Gastroesophageal sphincter (tissue), 4 donors: ENCODE measurements at places on chromosomes 13 and 19. TPM values are rescaled to one million over a fixed set of nuclear protein-coding genes. Genes with fewer than 3 reads are reported as not detected.

LHFPL6 gene
- total RNA-seq = 77.5 TPM

ETV2 gene
- total RNA-seq = not detected

GIPR gene
- total RNA-seq = not detected

BEST2 gene
- not detected for total RNA-seq

IQCN gene
- 0.50 TPM for total RNA-seq

NMRK2 gene
- 0.69 TPM for total RNA-seq

SNRPD2 gene
- 144 TPM for total RNA-seq

TSHZ3 gene
- total RNA-seq = 28.5 TPM

PLEKHJ1 gene
- 56.4 TPM for total RNA-seq

ZNF416 gene
- total RNA-seq = 5.8 TPM

LGALS14 gene
- total RNA-seq = not detected

ZSCAN4 gene
- total RNA-seq = not detected

IGFL1 gene
- not detected for total RNA-seq

PRTN3 gene
- total RNA-seq = not detected

DAND5 gene
- not detected for total RNA-seq

CYP2A13 gene
- total RNA-seq = not detected

ICAM1 gene
- total RNA-seq = 18.4 TPM

CBLC gene
- 1.0 TPM for total RNA-seq

ZNF99 gene
- total RNA-seq = not detected

WDR87 gene
- not detected for total RNA-seq

TEX30 gene
- total RNA-seq = 7.8 TPM

SLC5A5 gene
- total RNA-seq = 0.16 TPM

GRIK5 gene
- 14.2 TPM for total RNA-seq

LILRA1 gene
- 0.85 TPM for total RNA-seq

UBAC2 gene
- 53.3 TPM for total RNA-seq

SLC10A2 gene
- total RNA-seq = not detected

SLC1A5 gene
- total RNA-seq = 42.5 TPM

PTGIR gene
- 3.6 TPM for total RNA-seq

URI1 gene
- 65.0 TPM for total RNA-seq

AZU1 gene
- total RNA-seq = not detected

FFAR1 gene
- total RNA-seq = not detected

S1PR5 gene
- not detected for total RNA-seq

FAM124A gene
- total RNA-seq = 23.2 TPM

KLK1 gene
- total RNA-seq = not detected

HOOK2 gene
- 24.1 TPM for total RNA-seq

ACP4 gene
- not detected for total RNA-seq

CEP89 gene
- 21.9 TPM for total RNA-seq

KASH5 gene
- not detected for total RNA-seq

ACP7 gene
- not detected for total RNA-seq

KIR3DL2 gene
- total RNA-seq = not detected

PSG7 gene
- not detected for total RNA-seq

CUL4A gene
- total RNA-seq = 144 TPM

SYT3 gene
- 0.42 TPM for total RNA-seq

CBY2 gene
- not detected for total RNA-seq

PDX1 gene
- total RNA-seq = not detected

RYR1 gene
- total RNA-seq = 1.5 TPM

ZNF536 gene
- total RNA-seq = 4.3 TPM

FLT3 gene
- 0.57 TPM for total RNA-seq

EEF1AKMT1 gene
- 39.2 TPM for total RNA-seq

KLK10 gene
- not detected for total RNA-seq

PEAK3 gene
- total RNA-seq = 1.3 TPM

TMEM221 gene
- not detected for total RNA-seq

CD209 gene
- 4.8 TPM for total RNA-seq

SBSN gene
- not detected for total RNA-seq

CEACAM16 gene
- not detected for total RNA-seq
